WTC11 (cell line): ENCODE measurements at places on chromosomes 12 and 14.

- no peak for DNase-seq
Observed at GRCh38 chr12:119631930-119632678, 35.8 kb upstream of the PRKAB1 start.

- no peak for DNase-seq
Observed at GRCh38 chr14:33393231-33393894, 454.7 kb downstream of the NPAS3 start.

DNA sequence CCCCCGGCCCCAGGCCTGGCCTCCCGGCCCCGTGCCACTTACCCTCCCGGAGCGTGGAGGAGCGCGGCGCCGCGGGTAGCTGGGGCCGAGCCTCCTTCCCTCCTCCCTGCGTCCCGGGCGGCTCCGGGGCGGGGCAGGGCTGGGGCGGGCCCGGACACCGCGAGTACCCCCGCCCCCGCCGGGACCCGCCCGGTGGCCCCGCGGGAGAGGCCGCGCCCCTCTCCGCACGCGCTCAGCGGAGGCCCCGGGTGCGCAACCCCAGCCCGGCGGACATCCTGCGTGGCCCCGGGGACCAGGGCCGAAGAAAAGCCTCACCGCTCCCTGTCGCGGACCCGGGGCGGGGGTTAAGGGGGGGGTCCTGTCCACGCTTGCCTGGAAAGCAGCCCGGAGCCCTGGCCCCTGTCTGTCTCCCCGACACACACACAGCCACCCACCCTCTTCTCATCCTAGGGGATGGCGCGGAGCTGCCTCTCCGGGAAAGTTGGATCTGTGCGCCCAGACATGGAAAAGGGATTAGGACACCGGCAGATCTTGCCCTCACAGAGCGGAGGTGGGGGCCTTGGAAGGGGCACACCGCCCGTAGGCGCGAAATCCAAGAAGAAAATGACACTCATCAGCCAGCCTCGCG lies at the start of gene SYNE3:
Gene SYNE3, minus strand, starts transcription at position 97 of the 628 bp plus-strand sequence. CDS start 40,829 bp downstream, outside the sequence.
- peak; percentile 32 for DNase-seq

DNA sequence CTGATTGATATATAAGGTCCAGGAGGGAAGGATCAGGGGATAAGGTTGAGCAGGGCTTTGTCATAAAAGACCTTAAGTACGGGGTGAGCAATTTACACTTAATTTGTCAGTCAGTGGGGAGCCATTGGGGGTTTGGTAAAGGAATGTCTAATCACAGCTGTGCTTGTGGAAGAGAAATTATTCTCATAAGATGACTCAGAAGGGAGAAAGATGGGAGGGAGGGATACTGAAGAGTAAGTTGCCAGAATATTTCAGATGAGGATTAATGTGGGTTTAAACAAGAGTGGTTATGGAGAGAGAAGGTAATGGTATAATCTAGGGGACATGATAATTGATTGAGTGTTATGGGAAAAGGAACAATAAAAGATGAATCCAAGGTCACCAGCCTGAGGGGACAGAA lies 500.1 kb upstream of the CCDC196 start:
- DNase-seq, result no peak

DNA sequence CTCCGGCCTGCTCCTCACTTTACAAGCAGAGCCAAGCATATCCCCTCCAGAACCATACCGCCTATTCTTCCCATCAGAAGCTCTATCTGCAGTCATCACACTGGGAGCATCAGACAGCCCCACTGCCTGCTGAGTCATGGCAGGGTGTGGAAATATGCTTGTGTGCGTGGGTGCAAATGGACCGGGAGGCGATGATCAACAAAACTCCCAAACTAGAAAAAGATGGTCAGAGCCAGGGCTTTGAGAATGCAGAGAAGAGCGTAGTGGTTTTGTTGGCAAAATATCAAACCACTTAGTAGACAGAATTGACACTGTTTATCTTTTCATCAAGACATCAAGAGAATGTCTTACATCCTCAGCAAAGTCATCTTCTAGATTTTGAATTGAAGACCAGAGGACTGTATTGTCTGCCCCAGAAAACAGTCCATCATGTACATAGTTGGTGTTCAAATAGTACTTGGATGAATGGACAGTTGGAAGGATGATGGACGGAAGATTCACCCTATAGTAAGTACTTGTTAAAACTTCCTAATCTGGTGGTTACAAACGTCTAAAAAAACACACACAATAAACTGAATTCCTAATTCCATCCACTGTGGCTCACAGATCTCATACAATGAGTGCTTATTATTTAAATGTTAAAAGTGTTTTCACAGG lies 54.9 kb downstream of the VWF start:
- no peak for DNase-seq

- no peak for DNase-seq
Observed at GRCh38 chr14:53472306-53472705, 319.2 kb upstream of the DDHD1 start.

DNA sequence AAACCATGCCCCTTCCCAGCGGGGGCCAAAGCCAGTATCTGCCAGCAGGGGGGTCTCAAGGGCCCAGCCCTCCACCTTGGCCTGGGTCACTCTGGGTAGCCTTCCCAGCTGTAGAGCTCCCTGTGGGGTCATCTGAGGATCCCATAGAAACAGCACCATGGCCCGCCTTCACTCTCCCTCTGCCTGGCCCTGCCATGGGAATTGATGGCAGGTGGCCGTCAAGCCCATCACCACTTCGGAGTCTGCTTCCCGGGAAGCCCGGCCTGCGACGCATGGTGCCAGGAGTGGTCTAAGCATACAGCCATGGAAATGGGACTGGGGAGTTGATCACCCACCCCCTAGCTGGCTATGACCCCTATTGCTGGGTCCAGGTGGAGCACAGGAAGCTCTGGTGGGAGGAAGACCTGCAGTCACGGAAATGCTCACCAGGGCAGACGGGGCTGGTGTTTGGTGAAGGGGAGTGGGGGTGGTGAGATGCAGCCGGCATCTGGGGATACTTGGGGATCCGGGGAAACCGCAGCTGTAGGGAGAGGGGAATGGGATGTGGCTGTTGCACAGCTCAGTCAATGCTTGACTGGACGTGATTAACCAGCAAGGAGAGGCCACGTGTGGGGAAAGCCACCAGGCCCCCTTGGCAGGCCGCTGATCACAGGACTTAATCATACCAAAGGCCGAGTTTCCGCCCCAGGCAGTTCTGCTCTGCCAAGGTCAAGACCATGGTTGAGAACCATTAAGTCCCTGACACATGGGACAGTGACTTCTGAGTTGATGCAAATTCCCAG lies 52.2 kb upstream of the DIO3 start:
- peak; percentile 6 for DNase-seq

- DNase-seq, result no peak
Observed at GRCh38 chr12:50072198-50072907, 12.8 kb upstream of the SMARCD1 start.
